ENCODE measurements at places on chromosomes 3 and 15. TPM values are rescaled to one million over a fixed set of nuclear protein-coding genes. Genes with fewer than 3 reads are reported as not detected.

Gene RBPMS2
- not detected for total RNA-seq

Gene ROBO1
- 0.05 TPM for total RNA-seq

Gene A4GNT
- total RNA-seq, result not detected

Gene FAM3D
- not detected for total RNA-seq

Gene BSN
- total RNA-seq, result 0.09 TPM

Gene RTP4
- total RNA-seq, result 3.0 TPM

Gene AQP9
- 0.26 TPM for total RNA-seq

Gene BFSP2
- not detected for total RNA-seq

Gene STT3B
- 120 TPM for total RNA-seq

Gene CSPG5
- total RNA-seq, result 2.0 TPM

Gene SSUH2
- 0.19 TPM for total RNA-seq

Gene C15orf39
- total RNA-seq, result 43.9 TPM

Gene REC114
- total RNA-seq, result not detected

Gene ZNF639
- total RNA-seq, result 36.7 TPM

Gene FAM107A
- total RNA-seq, result not detected

Gene CAPN7
- total RNA-seq, result 25.4 TPM

Gene GLDN
- total RNA-seq, result not detected

Gene MUC4
- total RNA-seq, result 0.90 TPM

Gene P4HTM
- total RNA-seq, result 33.9 TPM

Gene EXOSC7
- 97.9 TPM for total RNA-seq

Gene RPUSD2
- total RNA-seq, result 19.3 TPM

Gene ZMYND10
- 1.3 TPM for total RNA-seq

Gene PLOD2
- 2.0 TPM for total RNA-seq

Gene DPH6
- 15.2 TPM for total RNA-seq

Gene SAMMSON
- total RNA-seq, result not detected

Gene CCR3
- not detected for total RNA-seq

Gene CORO2B
- total RNA-seq, result 0.16 TPM

Gene MYL3
- not detected for total RNA-seq

Gene PSMD2
- total RNA-seq, result 283 TPM

All from activated CD4-positive, alpha-beta T cell treated with anti-CD3 and anti-CD28 coated beads, Interleukin-2, amount 10 ng/mL, durations not matched to agents 24 days and 14 days (primary cell).